ENCODE measurements at places on chromosomes 12 and 14.

DNA sequence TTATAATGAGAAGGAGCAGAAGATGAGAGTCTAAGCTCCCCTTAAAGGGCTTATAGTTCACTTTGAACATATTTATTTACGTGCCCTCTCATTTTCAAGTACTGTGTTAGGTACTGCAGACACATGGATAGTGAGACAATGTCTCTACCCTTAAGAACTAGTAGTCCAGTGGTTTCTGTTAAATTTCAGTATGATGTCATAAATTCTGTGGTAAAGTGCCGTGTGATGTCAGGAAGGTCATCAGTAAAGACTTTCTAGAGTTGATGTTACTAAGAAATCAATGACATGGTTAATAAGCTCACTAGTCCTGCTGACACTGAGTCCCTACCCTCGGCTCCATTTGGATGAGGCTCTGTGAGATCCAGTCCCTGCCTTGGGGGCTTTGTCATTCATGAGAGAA is 475.6 kb downstream of the ZFP36L1 start:
- DNase-seq = no peak

DNA sequence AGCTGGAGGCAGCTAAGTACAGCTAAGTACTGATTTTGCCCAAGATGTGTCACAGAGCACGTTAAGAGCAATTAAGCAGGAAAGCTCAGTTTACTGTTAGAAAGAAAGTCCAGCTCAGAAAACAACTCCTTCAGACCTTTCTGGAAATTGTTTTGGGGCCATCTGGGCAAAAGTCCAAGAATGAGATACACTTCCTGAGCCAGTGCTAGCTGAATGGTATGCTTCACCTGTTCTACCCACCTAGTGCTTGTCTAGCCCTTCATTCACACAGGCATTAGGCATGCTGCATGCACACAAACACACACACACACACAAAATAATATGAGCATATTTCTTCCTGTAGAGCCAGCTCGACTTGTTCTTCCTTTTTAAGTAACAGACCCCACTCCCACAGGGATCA is 6.6 kb upstream of the IKZF4 start:
- no peak for DNase-seq

GRCh38 chr12:108166505-108166904 is 37.4 kb downstream of the WSCD2 start:
- no peak for DNase-seq

DNA sequence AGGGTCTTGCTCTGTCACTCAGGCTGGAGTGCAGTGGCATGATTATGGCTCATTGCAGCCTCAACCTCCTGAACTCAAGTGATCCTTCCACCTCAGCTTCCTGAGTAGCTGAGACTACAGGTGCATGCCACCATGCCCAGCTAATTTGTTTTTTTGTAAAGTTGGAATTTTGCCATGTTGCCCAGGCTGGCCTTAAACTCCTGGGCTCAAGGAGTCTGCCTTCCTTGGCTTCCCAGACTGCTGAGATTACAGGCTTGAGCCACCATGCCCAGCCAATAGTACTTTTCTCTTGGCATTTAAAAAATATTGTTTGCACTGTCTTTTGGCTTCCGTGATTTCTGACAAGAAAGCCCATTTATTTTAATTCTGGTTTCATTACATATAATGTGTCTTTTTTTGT is 61.3 kb downstream of the DIP2B start:
- DNase-seq = no peak

GRCh38 chr12:9649532-9649940 is 20.0 kb upstream of the CLEC2D start:
- no peak for DNase-seq

DNA sequence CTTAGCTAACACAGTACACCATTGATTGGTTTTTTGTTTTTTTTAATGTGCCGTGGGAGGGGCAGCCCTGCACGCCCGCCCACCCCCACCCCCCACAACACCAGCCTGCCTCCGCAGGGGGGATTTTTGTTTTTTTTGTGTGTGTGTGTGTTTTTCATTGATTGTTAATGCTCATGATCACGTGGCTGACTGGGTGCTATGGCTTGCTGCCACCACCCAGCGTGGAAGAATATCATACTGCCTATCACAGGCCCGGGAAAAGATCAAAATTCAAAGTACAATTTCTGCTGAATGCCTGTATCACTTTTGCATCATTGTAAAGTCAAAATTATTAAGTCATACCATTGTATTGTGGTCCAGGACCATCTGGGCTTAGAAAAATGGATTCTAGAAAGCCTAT is 8.3 kb downstream of the RESF1 start:
- DNase-seq = no peak

- DNase-seq = peak; percentile 48
These were observed 164.6 kb downstream of the TMEM117 start for GRCh38 chr12:44000309-44000952.

- no peak for DNase-seq
These were observed 2.3 kb upstream of the NOP2 start for GRCh38 chr12:6570264-6570887.

- DNase-seq = no peak
These were observed 182.2 kb downstream of the KITLG start for GRCh38 chr12:88398031-88398430.

DNA sequence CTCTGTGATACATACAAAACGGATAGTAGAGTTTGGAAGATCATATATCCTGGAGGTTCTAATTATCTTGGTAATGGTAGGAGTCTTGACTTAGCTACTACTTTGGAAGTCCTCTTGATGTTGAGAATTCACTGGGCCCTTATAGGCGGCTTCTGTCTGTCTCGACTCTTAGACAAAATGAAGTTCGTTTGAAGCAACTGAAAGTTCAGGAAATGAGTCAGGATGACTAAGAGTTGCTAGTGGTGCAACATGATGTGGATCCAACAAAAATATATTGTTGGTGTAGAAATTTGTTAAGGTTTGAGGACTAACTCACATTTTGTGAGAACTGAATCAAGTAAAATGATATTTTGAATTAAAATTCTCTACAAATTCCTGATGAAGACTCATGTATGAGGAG is 272.7 kb downstream of the AEBP2 start:
- no peak for DNase-seq

DNA sequence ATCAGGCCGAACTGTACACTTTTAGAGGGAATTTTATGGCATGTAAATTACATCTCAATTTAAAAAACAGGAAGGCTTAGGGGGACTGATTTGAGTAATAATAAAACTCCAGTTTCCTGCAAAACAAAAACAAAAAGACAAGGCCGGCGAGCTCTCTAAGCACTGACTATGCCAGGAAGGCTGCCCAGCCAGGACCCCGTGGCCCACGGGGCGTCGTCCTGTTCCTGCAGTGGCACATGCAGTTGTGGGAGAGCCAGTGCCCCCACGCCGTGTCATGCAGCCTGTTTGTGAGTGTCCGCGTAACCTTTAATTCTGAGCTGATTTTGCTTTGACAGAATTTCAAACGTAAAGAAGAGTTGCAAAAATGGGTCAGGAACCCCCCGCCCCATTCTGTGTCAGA is 10.5 kb downstream of the XRCC3 start:
- DNase-seq = no peak

GRCh38 chr12:114703060-114703493 is 19.1 kb upstream of the TBX3 start:
- DNase-seq = peak; percentile 50

DNA sequence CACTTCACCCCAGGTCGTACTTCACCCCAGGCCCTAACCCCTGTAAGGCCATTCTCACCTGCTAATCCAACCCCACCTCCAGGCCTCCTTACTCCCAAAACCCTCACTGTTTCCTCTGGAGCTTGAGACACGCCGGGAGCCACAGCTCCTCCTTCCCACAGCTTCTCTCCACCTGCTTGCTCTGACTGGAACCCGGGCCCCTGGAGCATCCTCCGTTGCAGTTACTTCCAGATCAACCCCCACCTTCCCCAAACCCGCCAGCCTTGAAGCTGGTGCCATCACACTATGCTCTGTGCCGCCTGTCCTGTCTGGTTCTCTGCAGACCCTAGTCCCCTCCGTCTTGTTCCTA is 34.6 kb upstream of the PPP2R5C start:
- DNase-seq = no peak

GRCh38 chr12:53208877-53209463 is 1.9 kb upstream of the ITGB7 start:
- no peak for DNase-seq

DNA sequence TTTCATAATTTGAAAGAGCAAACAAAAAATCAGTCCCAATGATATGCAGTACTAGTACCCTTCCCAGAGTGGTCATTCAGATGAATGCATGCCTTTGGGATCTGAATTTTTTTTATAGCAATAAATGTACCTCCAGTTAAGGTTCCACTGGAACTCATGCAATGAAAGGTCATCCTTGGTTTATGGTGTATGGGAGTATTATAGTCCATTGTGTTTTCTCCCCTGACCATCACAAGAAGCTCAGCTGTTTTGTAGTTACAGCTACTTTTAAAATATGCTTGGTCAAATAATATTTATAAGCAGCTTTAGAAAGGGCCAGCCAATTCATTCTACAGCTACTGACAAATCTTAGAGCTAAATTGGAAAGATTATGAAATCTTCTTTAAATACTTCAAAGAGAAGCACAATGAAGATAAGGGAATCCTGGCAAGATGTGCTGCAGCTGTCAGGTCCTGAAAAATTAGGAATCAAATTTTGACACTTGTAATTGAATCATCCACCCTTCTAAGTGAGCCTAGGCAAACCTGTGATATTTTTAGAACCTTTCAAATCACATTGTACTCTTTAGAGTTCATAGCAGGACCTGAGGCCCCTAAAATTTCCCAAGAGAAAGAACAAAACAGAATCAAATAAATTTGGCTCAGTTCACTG is 46.5 kb downstream of the IFT81 start:
- DNase-seq = no peak

DNA sequence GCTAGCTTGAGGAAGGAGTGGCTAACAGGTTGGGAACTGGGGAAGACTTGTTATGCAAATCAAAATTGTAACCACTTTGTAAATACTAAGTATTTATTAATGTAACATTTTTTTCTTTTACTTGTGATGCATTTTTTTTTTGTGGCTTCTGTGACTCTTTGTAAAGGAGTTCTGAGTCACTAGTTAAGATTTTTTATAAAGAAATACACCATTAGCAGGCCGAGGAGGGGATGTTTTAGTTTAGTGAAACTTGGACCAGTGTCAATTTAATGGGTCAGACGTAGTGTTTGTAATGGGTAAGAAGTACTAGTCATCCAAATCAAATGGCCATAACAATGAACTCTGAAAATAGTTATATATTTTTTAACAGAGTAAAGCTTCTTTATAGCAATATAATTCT is 43.1 kb downstream of the AKAP6 start:
- DNase-seq = no peak

DNA sequence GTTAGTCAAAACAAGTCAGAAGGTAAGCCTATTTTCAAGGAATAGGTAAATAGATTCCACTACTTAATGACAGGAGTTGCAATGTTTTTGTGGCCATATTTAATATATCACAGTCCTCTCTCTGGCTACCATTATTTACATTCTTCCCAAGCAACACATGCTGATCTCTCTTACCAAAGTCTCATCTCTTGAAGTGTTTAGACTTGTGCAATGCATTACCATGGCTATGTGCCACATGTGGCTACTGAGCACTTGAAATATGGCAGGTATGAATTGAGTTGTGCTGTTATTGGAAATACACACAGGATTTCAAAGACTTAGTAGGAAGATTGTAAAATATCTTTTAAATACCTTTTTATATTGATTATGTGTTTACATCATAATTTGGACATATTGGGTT is 262.4 kb upstream of the PDE3A start:
- no peak for DNase-seq

Measured in NCI-H187 treated with DMSO at 0.1 percent for 48 hours (cell line).